ENCODE measurements at places on chromosomes 12 and 14.
A peak's percentile ranks its signal among the peaks of the same experiment; 100 is the strongest.

DNA sequence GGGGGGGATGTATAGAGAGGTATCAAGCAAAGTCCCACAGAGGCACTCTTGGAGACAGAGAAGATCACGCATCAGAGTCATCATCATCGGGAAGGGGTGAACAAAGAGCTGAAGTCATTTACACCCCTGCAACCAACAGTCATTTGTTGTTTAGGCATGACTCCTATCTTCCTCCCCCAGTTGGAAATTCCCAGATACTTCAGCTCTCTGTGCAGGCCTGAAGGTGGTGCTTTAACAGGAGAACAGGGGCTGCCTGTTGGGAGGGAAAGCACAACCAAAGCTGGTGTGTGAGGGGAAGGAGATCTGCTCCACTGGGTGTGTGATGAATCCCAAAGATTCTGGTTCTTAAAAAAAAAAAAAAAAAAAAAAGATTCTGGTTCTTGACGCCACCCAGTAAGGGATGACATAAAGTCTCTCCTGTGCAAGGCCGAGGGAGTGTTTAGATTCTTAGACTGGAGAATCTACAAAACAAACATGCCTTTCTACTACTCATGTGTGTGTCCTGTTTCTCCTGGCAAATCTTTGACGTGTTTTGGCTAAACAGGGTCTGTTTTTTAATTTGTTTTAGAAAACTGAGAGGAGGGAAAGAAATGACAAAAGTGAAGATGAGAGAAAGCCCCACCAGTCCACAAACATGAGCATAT lies 121.0 kb upstream of the ARHGAP5 start:
- DNase-seq: no peak

- peak; percentile 12 for DNase-seq
Measured at GRCh38 chr14:32202491-32202997, 525 bp downstream of the RNU6-8 start.

GRCh38 chr12:54196396-54196795 lies 7.6 kb upstream of the SMUG1 start:
- peak; percentile 74 for DNase-seq

DNA sequence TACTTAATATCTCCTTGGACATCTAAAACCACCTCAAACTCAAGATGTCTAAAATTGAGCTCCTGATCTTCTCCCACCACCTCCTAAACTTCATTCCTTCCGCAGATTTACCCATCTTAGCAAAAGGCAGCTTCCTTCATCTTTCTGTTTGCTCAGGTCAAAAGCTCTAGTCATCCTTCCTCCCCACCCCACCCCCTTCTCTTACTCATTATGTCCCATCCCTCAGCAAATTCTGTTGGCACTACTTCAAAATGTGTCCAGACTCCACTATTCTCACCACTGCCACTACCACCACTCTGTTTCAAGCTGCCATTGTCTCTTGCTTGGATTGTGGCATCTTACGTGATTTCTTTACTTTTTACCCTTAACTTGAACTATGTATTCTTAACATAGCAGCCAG lies 59.2 kb upstream of the ZDHHC17 start:
- DNase-seq: no peak

DNA sequence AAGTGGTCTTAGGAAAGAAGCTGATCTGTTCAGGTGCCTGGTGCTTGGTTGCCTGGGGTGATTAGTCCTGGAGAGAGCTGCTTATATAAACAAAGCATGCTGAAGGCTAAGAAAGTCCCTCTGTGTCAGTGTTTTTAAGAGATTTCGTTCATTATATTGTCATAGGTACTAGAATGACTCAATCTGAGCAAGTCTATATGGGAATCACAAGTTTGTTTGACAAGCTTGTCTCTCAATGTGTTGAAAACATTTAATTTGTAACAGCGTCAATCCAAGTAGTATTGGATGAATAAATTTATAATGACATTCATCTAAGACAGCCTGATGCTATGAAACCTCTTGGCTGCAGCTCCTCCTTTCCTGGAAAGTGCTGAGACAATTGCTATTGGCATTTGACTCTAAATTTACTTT lies 256.3 kb downstream of the TMTC2 start:
- no peak for DNase-seq

DNA sequence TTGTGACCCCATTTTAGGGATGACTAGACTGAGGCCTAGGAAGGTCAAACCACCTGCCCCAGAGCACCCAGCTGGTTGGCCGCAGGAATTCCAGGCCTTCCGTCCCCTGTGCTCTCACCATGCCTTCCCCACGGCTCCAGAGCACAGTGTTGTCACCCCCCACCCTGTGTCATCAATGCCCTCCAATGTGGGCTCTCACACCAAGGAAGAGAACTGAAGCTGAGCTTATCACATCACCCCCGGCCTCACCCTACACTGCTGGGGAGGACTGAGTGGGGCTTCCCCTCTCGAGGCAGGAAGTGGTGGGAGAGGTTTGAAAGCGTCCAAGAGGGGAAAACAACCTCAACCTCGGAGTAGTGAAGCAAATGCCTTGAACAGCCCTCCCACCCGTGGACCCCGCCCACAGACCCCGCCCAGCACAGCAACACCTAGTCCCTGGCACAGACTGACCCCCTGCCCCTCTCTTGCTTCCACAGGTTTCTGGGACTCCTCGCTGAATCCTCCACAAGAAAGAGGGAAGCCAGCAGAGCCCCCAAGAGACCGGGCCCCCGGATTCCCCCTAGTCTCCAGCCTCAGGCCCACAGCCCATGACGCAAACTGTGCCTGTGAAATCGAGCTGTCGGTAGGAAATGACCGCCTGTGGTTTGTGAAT lies 97.2 kb downstream of the LGMN start:
- peak; percentile 92 for DNase-seq

- no peak for DNase-seq
Measured at GRCh38 chr12:49910331-49911212, 6.9 kb upstream of the FAIM2 start.

DNA sequence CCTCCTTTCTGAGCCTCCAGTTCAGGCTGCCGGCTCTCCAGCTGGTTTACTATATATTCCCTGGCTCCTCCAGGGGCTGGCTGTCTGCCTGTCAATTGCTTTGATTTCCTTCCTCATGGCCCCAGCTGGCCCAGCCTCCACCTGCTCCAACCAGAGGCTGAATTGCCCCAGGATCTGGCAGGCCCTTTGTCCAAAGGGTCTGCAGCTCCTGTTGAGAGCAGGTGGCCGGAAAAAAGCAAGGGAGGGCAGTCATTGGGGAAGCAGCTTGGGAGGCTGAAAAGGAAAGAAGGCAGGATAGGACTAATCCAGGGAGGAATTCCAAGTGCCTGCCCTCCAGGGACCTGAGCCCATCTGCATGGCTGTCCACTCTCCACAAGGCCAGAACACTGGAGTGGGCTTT lies 25.3 kb downstream of the PAH start:
- no peak for DNase-seq

- no peak for DNase-seq
Measured at GRCh38 chr12:102462795-102463465, 17.4 kb downstream of the IGF1 start.

- no peak for DNase-seq
Measured at GRCh38 chr12:40331886-40332285, 107.1 kb downstream of the LRRK2 start.

- peak; percentile 69 for DNase-seq
Measured at GRCh38 chr12:12561371-12562015, 1.2 kb downstream of the DUSP16 start.

GRCh38 chr12:109770861-109771670 lies 57.4 kb downstream of the FAM222A start:
- no peak for DNase-seq

DNA sequence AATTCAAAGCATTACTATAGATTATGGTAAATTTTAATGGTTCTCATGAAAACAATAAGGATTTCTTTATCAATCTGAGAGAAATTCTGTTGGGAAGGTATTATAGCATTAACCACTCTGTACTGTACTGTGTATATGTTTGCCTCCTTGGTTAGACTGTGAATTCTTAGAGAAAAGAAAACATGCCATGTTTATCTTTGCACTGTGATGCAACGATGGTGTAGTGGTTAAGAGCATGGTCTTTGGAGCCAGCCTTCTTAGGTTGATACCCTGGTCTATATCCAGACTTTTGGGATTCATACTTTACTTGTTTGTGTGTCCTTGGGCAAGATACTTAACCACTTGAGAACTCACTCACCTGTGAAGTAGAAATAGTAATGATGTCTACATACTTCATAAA lies 32.2 kb upstream of the NUBPL start:
- no peak for DNase-seq

DNA sequence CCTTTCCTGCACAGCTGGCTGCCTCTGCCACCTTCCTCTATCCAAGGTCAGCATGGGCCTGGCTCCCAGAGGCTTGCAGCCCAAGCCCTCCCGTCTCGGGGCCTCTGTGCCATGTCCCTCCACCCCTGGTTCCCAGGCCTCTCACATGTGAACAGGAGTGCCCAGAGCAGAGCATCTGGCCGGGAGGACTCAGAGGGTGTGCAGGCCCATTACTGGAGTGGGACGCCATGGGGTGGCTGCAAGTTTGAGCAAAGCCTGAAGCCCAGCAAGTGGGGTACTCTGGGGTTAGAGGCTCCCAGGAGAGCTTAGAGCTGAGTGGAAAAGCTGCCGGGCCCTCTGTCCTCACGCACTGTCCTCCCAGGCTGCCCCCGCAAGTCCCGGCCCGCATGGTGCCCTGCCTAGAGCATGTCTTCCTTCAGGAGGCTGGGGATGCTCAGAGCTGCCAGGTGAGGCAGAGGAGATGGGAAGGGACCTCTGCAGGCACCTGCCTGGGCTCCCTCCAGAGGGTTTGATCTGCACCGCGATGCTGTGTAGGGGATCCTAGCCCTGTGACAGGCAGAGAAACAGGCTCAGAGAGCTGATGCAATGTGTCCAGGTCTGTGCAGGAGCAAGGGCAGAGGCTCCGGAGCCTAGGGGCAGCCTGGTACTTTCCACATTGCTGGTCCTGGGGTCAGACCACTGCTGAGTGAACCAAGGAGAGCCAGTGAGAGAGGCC lies 39.8 kb downstream of the DIO3 start:
- no peak for DNase-seq

DNA sequence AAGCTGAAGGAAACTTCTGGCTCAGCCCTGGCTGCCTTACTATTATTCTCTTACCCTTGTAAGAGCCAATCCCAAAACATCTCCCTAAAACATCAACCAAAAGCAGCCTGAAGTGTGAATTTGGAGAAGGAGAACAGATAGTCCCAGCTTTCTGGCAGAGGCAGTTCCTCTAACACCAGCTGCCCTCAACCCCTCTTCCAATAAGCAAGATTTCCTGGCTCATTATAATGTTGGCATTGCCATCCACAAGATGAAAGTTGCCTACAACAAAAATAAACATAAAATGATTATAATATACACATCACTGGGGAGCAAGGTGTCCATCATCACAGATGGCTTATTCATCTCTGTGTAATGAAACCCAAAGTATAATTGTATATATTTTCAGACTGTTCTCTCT lies 352.5 kb upstream of the CCDC196 start:
- no peak for DNase-seq

- DNase-seq: no peak
Measured at GRCh38 chr14:74859757-74860552, 16.0 kb downstream of the PROX2 start.

DNA sequence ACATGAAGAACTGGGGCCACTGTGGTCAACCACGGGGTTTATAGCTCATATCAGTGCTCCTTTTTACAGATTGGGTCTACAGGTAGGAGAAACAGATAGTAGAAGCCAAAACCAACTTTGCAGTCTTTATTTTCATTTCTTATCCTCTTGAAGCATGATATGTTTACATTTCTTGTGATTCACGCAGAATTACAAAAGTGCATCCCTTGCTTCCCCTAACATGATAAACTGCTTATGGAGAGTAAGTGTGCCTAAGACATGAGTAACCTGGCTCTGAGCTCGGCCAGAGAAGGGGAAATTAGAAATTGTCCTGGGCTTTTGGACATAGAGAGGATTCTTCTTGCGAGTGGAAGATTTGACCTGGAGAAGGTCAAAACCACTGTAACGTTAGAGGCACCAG lies 18.4 kb downstream of the PWP1 start:
- no peak for DNase-seq

DNA sequence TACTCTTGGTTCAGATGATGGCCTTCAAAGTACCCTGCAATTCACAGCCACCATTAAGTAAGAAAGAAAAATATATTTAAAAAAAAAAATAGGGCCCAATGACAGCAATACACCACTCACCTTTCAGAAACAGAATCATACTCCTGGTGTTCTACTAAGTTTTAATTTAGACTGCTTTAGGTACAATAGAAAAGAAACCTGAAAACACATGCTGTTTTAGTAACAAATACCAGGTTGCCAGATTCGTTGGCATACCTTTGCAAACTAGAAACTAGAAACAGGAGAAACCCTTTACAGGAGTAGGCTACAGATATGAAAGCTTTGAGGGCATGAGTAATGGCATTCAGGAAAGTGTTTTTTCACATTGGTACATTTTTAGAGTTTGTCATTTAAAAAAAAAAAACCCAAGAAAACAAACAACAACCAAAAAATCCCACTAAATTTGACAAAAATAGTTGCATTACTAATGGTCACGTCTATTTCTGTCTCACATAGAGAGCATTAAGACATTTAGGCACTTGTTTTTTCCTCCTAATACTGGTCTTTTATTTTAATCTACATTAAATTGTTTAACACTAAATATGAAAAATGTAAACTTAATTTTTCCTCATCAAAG lies 4.0 kb downstream of the SIX1 start:
- no peak for DNase-seq

GRCh38 chr14:58693048-58693447 lies 55.3 kb downstream of the DACT1 start:
- DNase-seq: no peak

- no peak for DNase-seq
Measured at GRCh38 chr14:61281948-61282275, 774 bp upstream of the TMEM30B start.

DNA sequence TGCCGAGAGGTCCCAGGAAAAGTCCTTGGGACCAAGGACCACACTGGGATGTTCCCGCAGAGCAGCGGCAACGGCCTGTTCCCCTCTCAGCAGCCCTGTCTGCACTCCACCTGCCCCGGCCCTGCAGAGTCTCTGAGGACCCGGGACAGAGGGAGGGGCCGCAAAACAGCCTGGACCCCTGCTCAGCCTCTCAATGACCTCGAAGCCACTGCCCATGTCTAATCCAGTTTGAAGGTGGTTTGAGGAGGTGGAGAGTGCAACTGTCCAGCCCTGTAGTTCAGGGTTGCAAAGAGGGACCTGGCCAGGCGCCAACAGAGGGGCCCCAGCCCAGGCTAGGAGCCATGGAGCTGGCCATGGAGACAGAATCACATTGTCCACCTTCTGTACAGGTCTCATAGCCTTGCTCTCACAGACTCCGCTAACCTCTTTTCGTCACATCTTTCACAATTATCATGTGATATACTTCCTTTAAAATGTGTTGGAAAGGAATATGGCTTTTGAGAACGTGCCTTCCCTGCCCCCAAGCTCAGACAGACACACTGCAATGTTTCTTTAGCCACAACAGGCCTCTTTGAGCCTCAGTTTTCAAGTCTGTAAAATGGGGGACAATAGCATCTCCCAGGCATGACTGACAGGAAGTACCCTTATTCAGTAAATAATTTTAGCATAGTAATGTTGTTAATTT lies 49.3 kb downstream of the ACTN1 start:
- no peak for DNase-seq

DNA sequence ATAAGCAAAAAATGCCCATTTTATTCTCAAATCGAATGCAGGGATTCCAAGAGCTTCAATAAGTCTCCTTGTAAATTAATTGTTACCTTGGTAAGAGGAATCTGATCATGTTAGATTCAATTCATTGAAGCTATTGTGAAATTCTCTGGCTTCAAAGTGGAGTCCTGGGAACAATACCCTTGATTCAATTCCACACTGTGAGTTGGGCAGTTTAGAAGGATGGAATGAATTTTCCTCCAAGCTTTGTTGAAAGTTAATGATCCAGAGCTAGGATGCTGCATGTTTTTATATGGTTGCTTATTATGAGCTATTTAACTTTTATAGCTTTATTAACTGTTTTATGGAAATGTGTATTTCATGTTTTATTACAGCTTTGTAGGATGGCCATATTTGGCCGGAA lies 89.9 kb upstream of the IGF1 start:
- DNase-seq: no peak
